SIG-M5 (cell line): ENCODE measurements at places on chromosomes 11 and 22.

GRCh38 chr11:100574894-100575769, 112.0 kb upstream of the ARHGAP42 start:
- no peak for DNase-seq

GRCh38 chr11:85960678-85961077, 105.5 kb downstream of the CCDC83 start:
- no peak for DNase-seq

DNA sequence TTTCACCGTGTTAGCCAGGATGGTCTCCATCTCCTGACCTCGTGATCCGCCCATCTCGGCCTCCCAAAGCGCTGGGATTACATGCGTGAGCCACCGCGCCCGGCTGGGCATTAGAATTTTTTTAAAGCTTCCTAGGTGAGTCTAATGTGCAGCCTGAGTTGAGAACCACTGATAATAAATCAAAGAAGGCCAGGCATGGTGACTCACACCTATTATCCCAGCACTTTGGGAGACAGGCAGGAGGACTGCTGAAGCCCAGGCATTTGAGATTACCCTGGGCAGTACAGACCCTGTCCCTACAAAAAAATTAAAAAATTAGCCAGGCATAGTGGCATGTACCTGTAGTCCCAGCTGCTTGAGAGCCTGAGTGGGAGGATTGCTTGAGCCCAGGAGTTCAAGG, 13.7 kb downstream of the MEI1 start:
- DNase-seq, result no peak

- no peak for DNase-seq
These were observed 9.2 kb downstream of the SCUBE1 start for GRCh38 chr22:43333978-43334377.

GRCh38 chr22:42699281-42699975, 21.2 kb downstream of the A4GALT start:
- no peak for DNase-seq

- no peak for DNase-seq
These were observed 2249.5 kb downstream of the LRRC4C start for GRCh38 chr11:39209981-39210380.

DNA sequence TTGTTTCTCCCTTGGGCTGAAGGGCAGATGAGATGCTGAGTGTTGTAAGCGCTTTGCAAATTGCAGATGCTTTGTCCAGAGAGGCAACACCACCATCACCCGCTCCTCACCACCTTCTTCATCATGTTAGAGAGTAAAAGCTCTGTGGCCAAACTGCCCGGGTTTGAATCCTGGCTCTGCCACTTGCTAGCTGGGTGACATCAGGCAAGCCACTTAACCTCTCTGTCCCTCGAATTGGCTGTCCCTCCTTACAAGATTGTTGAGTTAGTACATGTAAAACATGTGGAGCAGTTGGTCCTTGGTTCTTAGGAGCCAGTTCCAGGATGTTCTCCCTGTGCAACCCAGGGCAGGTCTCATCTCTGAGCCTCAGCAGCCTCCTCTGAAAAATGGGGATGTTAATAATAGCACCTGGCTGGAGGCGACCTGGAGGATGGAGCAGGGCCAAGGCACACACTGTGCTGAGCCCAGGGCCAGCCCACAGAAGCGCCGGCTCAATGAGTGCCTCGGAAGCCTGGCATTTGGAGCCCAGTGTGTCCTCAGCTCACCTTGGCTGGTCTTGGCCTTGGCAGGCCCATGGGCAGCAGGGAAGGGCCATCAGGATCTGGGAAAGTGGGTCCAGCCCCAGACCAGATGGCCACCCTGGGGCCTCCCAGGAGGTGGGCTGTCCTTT, 10.5 kb downstream of the C11orf86 start:
- DNase-seq, result no peak

GRCh38 chr11:65911682-65912568, 6.9 kb downstream of the C11orf68 start:
- DNase-seq, result no peak

DNA sequence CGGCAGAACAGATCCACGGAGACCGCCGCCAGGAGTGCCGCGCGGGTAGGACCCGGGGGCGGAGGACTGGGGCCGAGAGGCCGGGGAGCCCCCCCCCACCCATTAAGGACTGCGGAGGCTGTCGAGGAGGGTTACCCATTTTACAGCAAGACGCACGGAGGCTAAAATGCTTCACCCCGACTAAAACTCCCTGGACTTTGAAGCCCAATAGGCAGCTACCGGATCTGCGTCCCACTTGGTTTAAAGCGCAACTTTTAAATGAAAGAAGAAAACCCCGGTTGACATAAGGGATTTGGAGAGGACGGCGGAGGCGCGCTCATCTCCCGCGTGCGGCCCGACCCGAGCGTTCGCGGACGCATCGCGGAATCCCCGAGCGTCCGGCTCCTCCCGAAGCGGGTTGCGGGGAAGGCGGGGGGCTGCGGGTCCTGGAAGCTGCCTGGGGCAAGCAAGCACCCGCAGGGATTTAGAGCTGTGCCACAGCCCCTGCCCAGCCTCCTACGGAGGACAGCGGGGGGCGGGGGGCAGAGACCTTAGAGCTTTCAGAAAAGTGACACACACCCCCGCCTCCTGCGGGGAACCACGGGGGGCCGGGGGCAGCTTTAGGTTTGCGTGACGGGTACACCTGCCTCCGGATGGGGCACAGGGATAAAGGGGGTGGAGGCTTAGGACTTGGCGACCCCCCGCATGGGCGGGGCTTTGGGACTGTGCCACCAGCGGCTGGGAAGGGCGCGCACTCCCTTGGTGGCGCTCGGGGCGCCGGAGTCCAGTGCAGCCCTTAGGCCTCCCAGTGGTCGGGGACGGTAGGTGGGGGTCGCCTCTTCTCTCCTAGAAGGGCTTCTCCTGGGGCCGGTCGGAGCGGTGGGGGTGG, 760 bp upstream of the CELSR1 start:
- DNase-seq, result no peak

- DNase-seq, result no peak
These were observed 4.0 kb upstream of the MCAM start for GRCh38 chr11:119320776-119321524.

DNA sequence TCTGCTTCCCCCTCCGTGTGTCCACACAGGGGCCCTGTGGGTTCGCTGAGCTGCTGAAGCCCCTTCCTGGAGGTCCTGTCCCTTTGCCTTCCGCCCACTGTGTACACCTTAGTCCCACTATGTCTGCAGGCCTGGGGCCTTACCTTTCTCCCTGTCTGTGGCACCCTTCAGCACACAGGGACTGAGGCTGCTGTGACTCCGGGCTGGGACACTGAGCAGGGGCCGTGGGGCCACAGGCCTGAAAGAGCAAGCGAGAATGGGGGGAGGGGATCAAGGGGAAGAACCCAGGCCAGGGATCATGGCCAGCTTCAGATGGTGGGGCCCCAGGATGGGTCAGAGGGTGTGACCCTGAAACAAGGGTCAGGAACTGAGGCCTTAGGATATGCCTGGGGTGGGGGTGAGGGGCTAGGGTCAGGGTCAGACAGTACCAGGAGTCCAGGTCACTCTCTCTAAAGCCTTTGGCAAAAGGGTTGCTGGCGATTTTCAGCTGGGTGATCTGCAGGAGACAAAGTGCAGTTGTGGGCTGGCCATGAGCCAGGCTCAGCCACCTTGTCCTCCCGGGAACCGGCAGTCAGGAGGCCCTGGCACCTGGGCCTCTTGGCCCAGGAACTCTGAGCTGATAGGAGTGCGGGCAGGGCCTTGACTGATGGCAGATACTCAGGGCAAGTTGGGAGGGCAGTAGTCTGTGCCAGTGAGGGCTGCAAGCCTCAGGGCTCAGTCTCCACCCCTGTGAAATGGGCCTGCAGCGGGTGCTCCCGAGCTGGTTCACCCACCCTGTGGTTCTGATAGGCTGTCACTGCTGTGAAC, 2.6 kb upstream of the NUDT8 start:
- DNase-seq, result no peak

- no peak for DNase-seq
These were observed 23.8 kb downstream of the DRD4 start for GRCh38 chr11:660681-661444.

GRCh38 chr22:19832476-19833108, 22.1 kb downstream of the GNB1L start:
- no peak for DNase-seq

- DNase-seq, result no peak
These were observed 101.4 kb downstream of the DBX1 start for GRCh38 chr11:20058749-20059458.

DNA sequence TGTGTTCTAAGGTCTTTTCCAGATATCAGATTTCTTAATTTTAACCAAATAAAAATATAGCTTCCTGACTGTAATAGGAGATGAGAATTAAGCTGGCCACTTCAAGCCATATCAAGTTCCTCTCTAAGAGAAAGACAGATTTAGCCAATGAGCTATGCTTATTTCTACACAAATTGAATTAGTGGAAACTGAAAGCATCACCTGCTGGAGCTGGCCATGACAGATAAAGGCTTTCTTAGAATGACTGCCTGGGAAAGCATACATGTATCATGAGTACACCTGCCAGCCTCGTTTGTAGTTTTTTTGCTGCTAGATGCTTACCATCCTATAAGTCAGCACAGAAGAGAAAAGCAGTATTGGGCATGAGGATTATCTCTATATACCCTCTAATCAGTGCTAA, 53.5 kb upstream of the DBX1 start:
- no peak for DNase-seq

DNA sequence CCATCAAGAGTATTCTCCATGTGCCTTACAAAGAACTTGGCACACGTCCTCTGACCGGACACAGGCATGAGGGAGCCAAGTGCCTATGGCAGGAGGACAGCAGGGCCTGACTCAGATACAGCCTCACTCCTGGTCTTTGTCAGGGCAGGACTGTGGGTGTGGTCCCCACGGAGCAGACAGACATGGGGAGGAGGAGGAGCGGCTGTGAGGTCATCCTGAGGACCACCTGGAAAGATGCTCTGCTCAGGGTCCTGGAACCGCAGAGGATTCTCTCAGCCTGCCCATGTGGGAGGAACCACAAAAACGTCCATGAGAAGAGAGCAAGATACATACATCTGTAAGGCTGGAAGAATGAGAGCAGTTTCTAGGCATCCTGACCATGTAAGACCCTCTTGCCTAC, 576.3 kb downstream of the BRD1 start:
- no peak for DNase-seq

- no peak for DNase-seq
These were observed 557.2 kb downstream of the BUD13 start for GRCh38 chr11:116215471-116216113.

- no peak for DNase-seq
These were observed 8.7 kb downstream of the CCDC83 start for GRCh38 chr11:85863855-85864254.
